Fibroblast of skin of abdomen (primary cell): ENCODE measurements at places on chromosomes 7 and 10.

- no peak for DNase-seq
Measured at GRCh38 chr10:29828440-29828894, 193.7 kb upstream of the SVIL start.

DNA sequence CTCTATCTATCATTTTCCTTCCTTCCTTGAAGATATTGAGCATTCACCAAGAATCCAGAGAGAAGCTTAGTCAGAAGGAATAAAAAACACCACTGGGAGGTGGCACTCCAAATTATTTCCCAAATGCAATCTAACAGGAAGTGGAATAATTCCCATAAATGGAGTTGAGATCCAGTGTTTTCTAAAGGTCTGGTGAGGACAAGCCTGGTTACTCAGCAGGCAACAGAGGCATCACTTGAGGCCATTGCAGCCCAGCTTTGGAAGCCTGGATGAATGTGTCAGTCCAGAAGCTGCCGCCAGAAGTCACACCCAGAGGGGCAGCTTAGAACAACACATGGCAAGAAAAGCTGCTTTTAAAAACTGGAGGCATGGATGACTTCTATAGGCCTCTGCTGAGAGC, 288.9 kb upstream of the KLF6 start:
- peak; percentile 89 for DNase-seq

DNA sequence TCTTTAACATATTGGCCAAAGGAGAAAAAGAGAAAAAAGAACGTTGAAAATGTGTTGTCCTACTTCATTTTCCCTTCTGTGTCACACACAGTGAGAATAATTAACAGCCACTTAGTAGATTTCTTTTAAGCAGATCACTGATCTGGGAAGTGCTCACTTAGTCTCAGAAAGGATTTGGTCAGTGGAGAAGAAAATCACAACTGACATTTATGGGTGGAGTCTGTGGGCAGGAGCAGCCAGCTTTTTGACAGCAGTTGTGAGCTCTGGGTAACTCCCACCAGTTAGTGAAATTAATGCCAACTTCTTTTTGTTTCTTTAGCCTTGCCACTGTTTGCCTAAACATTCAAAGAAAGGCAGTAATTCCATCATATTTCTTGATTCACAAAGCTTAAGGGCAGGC, 49.7 kb downstream of the CDK14 start:
- DNase-seq = no peak

DNA sequence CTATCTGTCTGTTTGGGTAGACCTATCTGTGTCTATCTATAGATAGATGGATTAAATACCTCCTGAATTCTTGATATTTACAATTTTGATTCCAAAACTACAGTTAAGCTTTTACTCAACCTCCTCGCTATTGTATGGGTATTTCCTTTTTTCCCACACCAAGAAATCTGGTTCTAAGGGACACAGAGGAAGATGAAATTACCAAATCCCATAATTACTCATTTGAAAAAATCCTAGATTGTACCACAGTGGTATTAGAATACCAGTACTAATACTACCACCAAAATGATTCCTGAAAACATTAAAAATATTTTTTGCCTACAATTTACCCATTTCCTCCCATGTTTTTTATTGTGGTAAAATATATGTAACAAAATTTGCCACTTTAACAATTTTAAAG, 53.2 kb downstream of the LRGUK start:
- DNase-seq = no peak

- DNase-seq = no peak
Measured at GRCh38 chr7:125412890-125413665, 483.5 kb upstream of the POT1 start.

DNA sequence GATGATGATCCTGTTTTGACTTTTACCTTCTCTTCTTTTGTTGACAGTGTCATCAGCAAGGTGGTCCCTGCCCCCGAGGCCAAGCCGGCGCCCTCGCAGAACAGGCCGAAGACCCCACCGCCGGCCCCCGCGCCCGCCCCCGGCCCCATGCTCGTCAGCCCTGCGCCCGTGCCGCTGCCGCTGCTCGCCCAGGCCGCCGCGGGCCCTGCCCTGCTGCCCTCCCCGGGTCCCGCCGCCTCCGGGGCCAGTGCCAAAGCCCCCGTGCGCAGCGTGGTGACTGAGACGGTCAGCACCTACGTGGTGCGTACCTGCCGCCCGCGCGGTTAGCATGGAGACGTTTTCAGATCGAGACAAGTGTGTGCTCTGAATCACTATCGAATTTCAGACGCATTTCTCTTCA, 45.5 kb upstream of the GATA3 start:
- no peak for DNase-seq

- no peak for DNase-seq
Measured at GRCh38 chr10:110783509-110784107, 88.1 kb upstream of the PDCD4 start.

- DNase-seq = no peak
Measured at GRCh38 chr10:25263931-25264330, 89.1 kb downstream of the GPR158 start.

DNA sequence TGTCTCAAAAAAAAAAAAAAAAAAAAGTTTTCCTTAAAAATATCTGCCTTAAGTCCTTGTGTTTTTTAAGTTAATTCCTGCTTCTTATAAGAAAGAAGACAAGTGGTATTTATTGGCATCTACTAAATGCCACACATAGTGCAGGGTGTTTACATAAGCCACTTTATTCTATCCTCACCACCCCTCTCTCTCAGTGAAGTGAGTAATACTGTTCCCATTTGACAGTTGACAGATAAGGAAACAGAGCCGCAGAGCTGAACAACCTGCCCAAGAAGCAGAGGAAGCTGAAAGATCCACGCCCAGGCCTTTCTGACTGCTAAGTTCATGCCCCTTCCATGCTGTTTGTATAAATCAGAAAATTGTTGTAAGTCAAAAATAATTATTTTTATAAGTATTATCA, 54.1 kb downstream of the ABLIM1 start:
- no peak for DNase-seq

DNA sequence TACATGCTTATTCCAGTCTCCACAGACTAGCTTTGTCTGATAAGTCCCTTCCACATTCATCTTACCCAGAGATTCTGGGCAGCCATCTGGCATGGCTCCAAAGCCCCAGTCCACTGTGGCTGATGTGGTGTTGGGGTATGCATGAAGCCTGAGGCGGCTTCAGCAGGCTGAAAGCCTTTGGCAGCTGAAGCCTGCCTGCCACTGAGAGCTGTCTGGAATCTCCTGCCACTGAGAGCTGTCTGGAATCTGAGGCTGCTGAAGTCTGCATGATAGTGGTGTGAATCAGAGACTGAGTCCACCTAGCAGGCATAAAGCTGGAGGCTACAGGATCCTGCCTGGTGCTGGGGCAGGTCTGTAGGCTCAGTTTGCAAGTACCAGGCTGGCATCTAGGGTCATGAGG, 87.1 kb downstream of the DYNC1I1 start:
- DNase-seq = peak; percentile 77

GRCh38 chr7:142943706-142944268, 4.5 kb downstream of the LLCFC1 start:
- no peak for DNase-seq

DNA sequence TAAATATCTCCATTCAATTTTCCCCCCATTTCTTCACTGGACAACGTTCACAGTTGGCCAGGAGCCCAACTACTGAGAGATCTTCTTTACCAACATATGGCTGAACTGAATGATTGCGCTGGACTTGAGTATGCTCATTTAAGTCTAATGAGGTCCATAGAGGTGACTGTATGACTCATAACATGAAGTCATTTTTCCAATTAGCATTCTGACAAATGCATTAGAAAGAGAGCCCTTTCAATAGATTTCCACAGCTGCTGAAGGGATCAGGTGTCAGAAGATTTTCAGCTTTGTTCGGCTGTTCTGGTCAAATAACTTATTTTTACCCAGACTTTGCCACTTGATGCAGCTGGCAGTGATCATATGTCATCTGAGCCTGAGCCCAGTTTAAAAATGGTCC, 438.0 kb downstream of the ETV1 start:
- peak; percentile 20 for DNase-seq
